NCI-H460 (cell line): ENCODE measurements at places on chromosomes 6 and 20. TPM values are rescaled to one million over a fixed set of nuclear protein-coding genes. Genes with fewer than 3 reads are reported as not detected.

DNA sequence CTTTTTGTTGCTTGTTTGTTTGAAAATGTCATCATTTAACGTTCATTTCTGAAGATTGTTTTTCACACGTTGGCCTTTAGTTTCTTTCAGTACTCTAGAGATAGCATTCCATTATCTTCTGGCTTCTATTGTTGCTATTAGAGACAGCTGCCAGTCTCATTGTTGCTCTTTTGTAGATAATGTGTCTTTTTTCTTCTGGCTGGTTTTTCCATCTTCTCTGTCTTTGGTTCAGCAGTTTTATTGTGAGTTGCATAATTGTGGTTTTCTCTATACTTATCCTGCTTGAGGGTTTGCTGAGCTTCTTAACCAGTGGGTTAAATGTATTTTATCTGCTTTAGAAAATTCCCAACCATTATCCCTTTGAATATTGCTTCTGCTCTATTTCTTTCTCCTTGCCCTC, 23.2 kb upstream of the AIG1 start:
- no peak for DNase-seq

DNA sequence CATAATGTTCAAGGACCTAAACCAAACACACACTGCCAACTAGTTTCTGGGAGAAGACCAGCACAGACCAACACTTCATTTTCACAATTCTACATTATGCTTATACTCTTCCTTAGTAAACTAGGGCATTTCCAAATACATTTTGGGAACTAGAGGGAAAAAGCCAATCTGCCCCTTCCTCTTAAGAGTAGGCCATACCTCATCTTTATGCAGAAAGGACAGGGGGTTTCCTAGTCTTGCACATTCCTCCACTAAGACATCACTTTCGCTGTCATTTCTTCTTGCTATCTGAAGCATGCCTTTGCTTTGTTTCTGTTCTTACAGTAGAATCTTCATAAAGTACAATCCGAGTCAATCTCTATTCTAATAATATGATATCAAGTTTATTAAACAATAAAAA, 105.7 kb downstream of the SMLR1 start:
- DNase-seq = no peak

- DNase-seq = no peak
Observed at GRCh38 chr6:12065321-12066140, 53.4 kb downstream of the HIVEP1 start.

DNA sequence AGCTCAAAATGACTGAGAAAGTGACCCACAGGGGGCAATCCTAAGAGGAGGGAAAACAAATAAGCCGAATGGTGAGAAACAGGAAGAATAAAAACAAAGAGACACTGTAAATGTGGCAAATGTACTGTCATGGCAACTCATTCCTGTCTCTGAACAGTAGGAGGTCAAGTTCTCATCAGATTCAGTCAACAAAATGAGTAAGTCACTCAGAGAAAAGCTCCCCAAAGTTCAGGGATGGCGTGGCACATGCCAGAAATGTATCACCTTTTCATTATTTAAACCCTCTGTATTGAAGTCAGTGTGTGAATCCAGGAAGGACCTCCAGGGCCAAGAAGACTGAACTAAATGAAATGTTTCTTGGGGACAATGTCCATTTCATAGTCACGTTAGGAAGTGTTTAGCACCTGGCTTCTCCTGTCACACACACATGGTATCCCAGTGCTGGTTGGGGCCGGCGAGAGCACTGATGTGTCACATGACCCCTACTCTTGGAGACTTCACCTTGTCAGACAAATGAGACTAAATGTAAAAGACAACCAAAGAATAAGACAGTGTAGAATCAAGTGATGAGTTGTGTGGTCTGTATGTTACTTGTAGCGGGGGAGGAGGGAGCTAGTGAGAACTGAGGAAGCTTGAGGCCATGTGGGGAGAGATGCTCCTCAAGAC, 20.7 kb downstream of the CNR1 start:
- no peak for DNase-seq

DNA sequence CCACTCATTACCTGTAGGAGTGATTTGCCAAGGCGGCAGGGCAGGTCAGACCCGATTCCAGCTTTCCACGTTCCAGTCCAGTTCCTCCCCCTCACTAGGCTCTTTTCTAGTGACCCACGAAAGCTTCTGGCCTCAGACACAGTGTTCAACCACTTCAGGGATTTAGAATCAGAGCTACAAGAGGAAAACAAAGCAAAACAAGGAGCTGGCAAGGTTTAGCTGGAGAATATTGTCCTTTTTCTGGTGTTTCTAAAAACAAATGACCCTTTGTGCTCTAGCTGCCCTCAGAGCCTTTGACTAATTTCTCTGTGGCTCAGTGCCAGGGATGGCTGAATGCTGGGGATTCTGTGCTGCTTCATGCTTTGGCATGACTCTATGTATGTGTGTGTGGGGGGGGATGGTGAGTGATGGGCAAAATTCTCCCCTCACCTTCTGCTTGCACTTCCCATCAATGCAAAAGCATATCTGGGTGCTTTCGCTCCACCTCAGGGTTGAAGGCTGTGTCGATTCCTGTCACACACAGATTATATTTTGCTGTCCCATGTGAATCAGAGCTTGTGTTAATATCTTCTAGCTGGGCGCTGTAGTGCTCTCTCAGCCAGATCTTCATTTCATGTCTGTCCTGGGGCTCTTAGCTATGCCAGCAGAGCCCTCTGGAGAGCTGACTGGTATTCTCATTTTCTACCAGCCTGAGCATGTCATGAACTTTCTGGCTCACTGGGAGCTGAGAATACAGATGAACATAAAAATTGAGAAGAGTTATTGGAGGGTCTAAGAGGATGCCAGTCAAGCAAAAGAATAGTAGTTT, 19.3 kb upstream of the NEDD9 start:
- no peak for DNase-seq

DNA sequence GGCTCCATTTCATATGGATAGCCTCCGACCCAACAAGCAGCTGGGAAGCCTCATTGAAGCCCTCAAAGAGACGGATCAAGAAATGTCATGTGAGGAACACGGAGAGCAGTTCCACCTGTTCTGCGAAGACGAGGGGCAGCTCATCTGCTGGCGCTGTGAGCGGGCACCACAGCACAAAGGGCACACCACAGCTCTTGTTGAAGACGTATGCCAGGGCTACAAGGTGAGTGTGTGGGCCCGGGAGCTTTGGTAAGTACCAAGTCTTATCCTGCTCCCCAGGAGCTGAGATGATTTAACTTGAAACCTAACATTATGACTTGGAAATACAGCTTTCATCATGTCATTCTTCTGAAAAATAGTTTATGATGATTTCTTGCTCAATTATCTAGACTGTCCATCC, 4.1 kb downstream of the TRIM38 start:
- DNase-seq = no peak

DNA sequence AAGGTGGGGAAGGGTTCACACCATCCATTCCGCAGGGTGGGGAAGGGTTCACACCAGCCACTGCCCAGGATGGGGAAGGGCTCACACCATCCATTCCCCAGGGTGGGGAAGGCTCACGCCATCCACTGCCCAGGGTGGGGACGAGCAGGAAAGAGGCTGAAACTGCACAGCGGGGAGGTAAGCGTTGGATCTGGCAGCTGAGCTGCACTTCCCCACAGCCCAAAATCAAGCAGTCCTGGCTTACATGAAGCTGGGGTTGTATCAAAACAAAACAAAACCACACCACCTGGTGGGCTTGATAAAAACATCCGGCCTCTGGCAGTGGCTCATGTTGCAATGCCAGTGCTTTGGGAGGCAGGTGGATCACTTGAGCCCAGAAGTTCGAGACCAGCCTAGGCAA, 268.5 kb downstream of the TAF4 start:
- DNase-seq = no peak

DNA sequence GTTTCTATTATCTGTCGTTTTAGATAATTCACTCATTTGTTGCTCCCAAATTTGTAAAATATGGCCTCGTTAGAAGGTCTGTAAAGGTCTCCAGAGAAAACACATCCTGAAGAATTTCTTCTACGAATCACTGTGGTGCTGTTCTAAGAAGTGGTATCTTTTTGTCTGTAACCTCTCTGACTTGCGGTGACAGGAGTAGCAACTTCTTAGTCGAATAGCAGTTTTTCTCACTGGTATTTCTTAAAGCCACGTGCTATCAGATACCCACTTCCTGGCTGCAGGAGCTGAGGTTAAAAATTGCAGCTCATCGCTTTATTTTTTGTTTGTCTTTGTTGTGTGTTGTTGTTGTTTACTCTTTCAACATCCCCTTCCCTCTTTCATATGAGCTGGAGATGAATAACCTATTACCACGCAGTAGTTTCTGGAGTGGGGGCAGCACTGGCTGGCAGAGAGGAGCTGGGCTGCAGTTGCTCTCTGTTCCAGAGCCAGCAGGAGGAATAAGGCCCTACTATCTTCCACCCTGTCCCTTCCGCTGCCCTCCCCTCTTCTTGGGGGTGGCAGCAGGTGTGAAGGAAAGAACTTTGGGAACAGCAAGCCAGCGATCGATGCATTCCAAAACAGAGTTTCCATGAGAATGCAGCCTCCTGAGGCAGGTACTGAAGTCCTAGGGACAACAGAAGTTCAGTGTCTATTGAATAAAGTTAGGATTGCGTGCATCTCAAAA, 64.7 kb downstream of the C6orf118 start:
- DNase-seq = no peak

DNA sequence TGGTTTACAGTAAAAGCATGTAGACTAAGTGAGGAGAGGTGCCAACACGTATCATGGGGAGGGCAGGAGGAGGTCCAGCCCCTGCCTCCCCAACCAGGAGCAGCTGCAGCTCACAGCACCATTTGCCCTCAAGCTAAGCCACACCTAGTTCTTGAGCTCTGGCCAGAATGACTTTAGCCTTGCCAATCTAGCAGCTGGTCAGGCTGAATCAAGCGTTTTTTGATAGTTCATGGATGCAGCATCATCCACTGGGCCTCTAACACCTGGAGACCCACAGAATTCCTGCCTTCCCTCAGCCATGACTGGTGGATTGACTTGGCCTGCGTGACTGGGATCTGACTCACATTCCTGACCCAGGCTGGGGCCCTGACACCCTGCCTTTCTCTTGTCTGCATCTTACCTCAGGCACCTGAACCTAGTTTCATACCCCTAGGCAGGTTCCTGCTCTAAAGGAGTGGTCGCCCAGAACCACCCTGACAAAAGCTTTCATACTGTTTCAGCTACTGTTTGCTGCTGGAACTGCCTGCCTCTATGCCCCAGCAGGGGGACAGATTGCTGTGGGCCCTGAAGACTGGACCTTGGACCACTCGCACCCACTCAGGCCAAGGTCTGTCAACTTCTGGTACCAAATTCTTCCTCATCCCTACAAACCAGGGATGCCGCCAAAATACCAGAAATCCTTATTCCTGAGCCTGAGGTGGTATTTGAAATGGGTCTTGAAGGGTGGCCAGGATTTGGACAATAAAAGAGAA, 122.3 kb downstream of the QRSL1 start:
- DNase-seq = no peak

GRCh38 chr6:4553387-4553786, 222.8 kb upstream of the CDYL start:
- DNase-seq = no peak

GRCh38 chr6:2797564-2798031, 32.4 kb downstream of the WRNIP1 start:
- DNase-seq = no peak

DNA sequence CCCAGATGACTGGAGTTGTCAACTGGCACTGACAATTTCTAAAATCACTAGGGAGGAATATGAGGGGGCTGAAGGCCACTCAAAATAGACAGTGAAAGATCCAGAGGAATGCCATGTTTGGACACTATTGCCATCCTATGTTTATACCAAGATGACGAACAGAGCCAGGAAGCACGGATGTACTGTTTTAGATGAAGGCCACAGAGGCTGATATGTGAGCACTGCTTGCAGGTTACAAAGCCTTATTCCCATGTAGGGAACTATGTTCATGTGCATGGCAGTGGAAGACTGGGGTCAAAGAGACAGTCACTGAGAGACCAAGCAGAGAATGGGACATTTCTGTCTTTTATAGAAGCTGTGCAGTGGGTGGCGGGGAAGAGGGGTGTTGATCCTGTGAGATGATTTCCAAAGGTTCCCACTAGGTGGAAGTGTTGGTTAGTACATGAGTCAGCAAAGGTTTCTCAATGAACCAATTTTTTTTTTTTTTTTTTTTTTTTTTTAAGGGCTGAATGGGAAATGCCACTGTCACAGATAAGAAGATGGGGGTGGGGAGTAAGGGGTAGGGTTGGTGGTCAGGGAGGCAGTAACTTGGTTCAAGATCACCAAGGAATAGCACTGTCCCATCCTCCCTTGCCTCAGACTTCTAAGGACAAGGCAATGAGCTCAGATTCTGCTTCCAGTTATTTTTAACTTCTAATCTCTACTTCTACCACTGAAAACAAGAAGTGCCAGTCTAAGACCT, 46.7 kb upstream of the MOCS1 start:
- peak; percentile 28 for DNase-seq

- DNase-seq = no peak
Observed at GRCh38 chr6:164370773-164371172, 938.6 kb downstream of the C6orf118 start.

DNA sequence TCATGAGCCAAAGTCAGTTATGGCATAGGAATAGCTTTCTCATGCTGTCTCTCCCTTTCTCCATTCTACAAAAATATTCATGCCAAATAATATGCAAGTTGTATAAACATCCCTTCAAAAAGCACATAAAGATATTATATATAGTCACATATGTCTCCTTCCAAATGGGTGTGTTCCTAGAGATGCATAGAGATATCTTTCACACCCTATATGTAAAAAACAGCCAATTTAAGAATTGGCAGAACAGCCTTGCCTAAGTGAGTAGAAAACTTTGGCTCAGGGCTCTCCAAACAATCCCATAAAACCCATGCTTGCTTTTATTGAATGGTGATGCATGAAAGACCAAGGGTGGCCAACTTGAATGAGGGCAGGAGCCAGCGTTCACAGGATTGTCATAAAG, 274.7 kb upstream of the SUPT3H start:
- no peak for DNase-seq

GRCh38 chr20:60101201-60101890, 143.1 kb downstream of the CDH26 start:
- DNase-seq = no peak

- no peak for DNase-seq
Observed at GRCh38 chr6:46618726-46619125, 33.9 kb downstream of the CYP39A1 start.

DNA sequence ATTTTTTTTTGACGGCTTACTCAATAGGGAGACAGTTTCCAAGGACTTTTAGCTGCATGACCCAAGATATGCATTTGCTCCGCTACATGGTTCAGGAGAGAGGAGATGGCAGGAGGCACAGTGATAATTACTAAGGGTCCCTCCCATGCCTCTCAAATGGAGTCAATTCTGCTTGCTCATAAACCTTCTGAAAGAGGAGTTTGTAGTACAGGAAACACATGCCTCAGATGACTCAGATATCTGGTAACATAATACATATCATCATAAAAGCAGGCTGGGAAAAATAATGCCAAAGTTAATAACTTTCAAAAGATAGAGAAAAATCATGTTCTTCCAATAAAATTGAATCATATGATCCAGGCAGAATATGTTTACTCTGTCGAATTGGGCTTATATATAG, 97.6 kb upstream of the DEFB112 start:
- no peak for DNase-seq

Gene RNGTT
- total RNA-seq = 22.4 and 24.1 TPM in 2 replicates

Gene SESN1
- total RNA-seq = 10.2 and 10.6 TPM in 2 replicates

Gene SOX18
- 0.77 and 1.7 TPM in 2 replicates for total RNA-seq

Gene COL9A1
- total RNA-seq = not detected in 2 replicates

Gene DPPA5
- total RNA-seq = not detected in 2 replicates

Gene TRDN
- not detected in 2 replicates for total RNA-seq
